ENCODE measurements at places on chromosomes 1 and 21.
A peak's percentile ranks its signal among the peaks of the same experiment; 100 is the strongest.

DNA sequence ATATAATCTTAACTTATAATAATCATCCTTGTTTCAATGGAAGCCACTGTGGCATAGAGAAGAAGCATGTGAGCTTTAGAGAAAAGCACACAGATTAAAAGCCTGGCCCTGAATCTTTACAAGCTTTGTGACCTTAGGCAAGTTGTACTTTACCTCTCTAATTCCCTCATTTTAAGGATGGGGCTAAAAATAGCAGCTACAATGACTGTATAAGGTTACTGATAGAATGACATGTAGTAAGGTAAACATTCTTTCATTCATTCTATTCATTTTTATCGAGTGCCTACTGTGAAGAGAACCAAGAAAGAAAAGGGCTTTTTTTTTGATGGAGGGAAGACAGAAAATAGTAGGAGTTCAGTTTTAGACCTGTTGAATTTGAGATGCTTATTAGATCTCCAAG lies 25.6 kb downstream of the CDKN2C start:
- no peak for DNase-seq

GRCh38 chr1:191240925-191241324 lies 763.3 kb upstream of the BRINP3 start:
- DNase-seq: no peak

GRCh38 chr1:100076319-100076718 lies 56.4 kb downstream of the SASS6 start:
- no peak for DNase-seq

DNA sequence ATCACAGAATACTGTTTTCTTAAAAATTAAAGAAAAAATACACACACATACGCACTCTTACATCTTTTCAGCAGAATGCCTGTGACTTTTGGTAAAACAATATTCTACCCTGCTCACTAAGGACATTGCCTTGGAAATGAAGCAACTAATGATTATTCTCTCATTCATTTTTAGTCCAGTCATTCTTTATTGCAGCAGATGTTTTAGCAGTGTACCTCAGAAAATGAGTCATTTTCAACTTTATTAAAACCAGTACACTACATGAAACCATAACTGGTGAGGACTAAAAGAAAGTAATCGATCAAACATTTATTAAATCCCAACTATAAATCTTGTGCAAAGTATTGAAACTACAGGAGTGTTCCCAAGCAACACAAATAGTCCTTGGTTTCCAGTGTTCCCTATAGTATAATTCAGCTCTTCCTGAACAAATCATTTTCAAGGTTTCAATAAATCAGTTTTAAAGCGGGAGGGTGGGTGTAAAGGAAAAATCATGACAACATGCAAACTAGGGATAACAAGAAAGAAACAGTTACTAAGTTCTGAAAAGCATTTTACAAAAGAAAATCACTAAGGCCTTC lies 114.2 kb downstream of the ADGRL4 start:
- DNase-seq: no peak

GRCh38 chr1:40951943-40952743 lies 27.4 kb upstream of the CTPS1 start:
- DNase-seq: peak; percentile 36

DNA sequence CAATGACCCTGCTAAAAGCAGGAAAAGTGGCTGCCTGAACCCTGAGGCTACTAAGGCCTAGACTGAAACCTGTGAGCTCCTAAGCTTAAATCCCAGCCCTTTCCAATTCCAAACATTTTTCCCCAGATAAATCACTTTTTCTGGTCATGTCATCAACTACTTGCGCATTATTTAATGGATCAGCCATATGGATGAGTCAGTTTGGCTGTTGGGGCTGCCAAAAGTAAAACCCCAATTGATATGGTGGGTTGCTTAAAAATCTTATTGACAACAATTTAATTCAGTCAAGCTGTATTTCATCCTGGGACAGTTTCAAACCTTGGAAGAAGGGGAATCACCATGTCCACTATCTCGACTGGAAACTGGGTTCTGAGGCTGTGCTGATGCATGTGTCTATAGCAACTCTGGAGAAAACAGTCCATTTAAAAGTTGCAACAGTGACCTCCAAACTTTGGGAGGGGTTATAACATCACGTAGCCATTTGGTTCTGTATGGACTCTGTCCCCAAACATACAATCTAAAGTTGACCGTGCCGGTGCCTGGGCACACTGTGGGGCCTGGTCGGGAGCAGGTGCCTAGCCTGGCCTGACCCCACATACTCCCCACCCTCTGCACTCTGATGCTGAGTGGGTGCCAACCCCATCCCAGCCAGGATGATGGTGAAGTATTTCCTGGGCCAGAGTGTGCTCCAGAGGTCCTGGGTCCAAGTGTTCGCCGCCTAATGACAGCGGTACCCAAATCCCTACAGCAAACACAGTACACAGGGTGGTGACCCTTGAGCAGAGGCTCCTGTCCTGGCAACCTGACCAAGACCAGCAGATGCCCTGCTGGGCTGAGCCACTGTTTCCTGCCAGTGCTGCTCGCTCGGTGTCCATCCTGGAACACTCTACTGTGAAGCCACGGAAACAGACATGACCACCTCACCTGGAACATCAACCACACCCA lies 46.5 kb upstream of the LRRC52 start:
- DNase-seq: no peak

DNA sequence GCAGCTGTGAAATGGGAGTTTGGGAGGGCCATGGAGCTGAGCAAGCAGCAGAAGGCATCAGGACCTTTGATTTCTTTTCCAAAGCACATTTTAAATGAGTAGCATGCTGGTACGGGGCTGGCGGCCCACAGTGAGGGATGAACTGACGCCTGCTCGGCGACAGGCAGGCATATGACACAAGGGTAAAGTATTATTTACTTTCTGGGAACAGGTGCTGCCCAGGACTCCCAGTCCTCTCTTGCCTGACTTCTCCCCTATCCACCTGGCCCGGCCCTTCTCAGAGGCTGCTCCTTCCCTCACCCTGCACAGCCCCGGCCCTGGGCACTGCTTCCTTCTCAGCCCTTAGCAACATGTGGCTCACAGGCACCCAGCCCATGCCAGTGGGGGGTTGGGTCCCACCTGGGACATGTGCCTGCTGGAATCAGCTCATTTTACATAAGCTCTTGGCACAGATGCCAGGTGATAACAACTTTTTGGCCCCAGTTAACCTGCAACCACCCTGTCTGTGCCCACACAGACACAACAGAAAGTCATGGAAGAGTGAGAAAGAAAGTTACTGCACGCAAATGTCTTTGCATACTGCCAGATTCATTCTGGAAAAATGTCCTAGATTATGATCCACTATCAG lies 112.3 kb upstream of the GADD45A start:
- DNase-seq: no peak

DNA sequence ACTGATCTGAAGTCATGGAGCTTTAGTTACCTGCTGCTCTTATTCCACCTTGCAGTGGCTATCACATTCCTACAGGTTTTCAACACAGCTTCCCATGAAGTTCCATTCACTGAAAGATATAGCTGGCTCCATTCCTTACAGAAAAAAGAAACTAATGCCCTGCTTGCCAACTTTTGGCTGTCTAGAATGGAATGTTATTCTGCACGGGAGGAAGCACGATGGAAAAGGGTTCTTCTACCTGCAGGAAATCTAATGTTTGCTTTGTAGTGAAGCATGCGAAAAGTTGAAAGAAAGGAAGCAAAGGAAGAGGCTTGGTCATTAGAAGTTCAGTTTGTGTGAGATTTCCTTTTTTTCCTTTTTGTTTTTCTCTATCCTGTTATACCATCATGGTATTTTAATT lies 32.6 kb downstream of the GIPC2 start:
- DNase-seq: no peak

GRCh38 chr1:197688233-197688632 lies 87.0 kb downstream of the DENND1B start:
- DNase-seq: no peak

DNA sequence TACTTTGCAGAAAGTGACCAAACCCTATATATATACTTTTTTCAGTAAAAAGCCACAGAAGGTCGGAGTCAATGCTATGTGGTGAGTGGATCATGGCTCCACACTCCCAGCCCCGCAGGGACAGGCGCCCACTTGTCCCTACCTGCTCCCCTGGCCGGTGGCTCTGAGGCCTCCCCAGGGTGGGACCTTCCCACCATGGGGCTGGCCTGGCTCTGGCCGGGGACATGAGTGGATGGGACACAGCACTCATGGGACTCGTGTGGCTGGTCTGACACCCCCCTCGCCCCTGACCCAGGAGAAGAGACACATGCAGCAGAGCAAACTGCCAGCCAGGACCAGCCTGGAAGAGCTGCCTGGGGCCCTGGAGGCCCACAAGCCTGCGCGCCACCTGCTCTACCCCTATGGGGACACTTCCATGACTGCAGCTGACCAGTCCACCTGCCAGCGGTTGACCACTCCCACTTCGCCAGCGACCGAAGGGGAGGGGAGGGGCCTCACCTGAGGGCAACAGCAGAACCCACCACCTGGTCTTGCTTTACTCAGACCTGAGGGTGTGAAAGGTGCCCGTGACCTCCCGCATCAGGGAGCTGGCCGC lies 2.2 kb downstream of the SPATC1L start:
- DNase-seq: no peak

DNA sequence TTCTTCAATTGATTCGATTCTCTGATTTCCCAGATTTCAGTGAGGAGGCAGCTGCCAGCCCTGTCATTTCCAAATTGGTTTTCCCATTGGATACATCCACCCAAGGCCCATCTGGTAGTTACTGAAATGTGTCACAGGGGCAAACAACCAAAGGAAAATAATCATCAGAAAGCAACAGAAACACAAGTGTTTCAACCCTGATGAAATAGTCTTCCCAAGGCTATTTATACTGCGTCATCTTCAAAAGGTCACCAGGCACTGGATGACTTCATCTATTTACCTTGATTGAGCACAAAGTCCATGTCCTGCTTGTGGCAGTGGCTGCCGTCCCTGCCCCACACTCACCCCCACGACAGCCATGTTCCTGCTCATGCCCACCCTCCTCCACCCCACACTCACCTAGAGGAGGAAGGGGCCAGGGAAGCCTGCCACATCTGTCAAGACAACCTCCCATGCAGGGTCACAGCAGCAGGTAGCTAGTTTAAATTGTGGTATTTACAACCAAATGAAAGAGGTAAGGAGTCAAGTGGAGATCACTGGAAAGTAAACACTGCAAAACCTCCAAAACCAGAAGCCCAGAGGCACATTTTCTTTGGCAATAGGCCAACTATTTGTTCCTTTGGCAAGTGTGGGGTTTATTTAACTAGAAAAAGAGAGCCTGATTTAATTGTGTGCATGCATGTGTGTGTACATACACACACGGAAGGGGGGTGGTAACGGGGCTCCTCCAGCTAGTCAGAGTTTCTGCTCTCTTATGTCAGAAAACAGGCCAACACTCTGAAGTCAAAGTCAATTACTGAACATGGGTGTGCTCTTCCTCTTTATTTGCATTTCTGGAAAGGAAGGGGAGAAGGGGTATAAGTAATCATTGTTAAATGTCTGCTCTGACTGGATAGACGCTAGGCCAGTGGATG lies 49.5 kb upstream of the RAB4A start:
- no peak for DNase-seq

GRCh38 chr1:59978026-59978425 lies 51.5 kb upstream of the CYP2J2 start:
- DNase-seq: no peak

DNA sequence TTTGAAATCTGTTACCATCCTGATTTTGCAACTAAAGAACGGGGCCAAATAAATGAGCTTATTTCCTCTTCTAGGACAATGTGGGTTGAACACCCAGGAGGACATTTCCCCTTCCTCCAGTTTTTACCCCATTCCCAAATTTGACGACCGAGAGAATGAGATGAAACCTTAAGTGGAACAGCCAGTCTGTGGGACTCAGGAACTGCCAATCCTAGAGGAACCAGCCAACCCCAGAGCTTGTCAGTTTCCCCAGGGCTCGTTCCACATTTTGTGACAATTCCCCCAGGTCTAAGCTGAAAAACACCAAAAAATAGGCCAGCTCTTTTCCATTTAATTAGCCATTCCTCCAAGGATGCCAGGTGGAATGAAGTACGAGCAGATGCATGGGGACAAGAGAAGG lies 21.3 kb upstream of the MAPKAPK2 start:
- DNase-seq: no peak

- DNase-seq: no peak
Observed at GRCh38 chr1:199292896-199293295, 654.1 kb downstream of the PTPRC start.

DNA sequence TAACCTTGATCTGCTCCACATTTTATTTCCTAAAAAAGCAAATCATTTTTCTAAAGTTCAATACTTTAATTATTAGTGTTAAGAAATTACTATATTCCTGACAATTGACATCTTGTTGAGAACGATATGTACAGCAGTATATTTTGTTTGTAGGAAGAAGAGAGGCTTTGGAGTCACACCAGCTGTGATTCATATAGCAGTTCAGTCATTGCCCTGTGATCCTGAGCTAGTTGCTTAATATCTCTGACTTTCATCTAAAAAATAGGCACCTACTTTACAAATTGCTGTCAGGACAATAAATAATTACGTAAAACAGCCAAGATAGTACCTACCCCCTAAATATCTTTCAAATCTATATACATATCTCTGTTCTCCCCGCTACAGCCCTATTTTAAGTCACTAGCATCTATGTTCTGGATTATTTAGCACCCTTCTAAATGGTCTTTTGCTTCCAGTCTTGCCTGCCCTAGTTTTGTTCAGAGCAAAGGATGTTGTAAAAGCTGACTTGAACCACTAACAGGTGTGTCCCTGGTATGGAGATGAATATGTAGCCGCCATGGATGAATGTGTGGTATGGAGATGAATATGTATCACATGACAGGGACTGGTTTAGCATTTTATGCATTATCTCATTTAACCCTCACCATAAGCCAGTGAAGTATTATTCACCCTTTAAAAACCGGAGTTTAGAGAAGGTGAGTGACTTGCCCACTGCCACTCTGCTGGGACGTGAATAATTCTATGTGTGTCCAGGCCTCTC lies 42.2 kb downstream of the RNF220 start:
- no peak for DNase-seq

DNA sequence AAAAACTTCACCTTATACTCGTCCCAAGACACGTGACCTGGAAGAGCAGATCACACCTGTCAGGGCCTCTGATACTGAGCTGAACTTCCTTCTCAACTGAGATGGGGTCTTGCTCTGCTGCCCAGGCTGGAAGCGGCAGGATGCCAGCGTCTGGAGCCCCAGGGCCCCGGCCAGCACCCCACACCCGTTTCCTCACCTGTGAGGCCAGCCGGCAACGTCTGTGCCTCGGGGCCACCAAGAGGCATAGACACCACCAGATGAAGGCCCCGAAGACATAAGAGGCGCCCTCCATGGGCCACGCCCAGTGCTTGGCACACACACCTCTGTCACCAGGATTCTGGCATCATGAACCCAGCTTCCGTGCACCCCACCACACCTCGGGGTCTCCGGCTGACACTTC lies 8.5 kb downstream of the SDF4 start:
- DNase-seq: no peak

DNA sequence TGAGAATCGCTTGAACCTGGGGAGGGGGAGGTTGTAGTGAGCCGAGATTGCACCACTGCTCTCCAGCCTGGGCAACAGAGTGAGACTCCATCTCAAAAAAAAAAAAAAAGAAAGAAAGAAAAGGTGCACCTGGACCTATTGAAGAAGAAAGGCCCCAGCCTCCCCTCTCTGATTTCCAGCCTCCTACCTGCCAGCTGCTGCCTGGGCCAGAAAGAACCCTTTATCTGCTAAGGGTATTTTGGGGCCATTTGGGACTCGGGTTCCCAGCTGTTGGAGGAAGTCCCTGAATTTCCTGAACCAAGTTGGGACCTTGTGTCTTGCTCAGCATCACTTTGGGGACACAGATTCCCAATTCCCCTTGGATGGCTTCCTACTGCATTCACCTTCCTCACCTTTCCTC lies 3.9 kb upstream of the TNFRSF8 start:
- DNase-seq: no peak

GRCh38 chr1:221488550-221488949 lies 253.3 kb downstream of the DUSP10 start:
- DNase-seq: no peak

- DNase-seq: no peak
Observed at GRCh38 chr1:3190256-3191041, 121.4 kb downstream of the PRDM16 start.

Data from activated CD8-positive, alpha-beta memory T cell treated with anti-CD3 and anti-CD28 coated beads for 1 hour (primary cell).